ENCODE measurements at places on chromosomes 5 and 9.
A peak's percentile ranks its signal among the peaks of the same experiment; 100 is the strongest.

DNA sequence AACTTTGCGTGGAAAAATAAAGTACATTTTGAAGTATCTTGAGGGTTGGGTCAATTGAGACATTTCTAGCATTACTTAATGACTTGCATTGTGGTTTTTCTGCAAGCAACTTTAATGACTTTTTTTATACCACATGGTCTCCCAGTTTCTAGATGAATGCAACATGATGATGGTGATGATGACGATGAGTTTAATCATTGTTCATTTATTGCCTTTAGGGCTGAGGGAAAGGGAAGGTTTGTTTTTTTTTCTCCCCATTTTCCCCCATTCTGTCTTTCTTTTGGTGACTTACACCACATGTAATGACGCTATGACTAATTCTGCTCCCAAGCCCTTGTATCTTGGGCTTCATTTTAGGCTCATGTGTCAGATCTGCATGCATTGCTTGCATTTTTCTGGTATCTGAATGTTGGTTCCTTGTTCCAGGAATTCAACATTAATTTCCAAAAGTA lies 57.7 kb upstream of the NXNL2 start:
- DNase-seq, result peak; percentile 91

GRCh38 chr5:176161431-176161830 lies 76.8 kb upstream of the SIMC1 start:
- no peak for DNase-seq

- DNase-seq, result no peak
Measured at GRCh38 chr9:18260521-18260920, 213.4 kb upstream of the ADAMTSL1 start.

DNA sequence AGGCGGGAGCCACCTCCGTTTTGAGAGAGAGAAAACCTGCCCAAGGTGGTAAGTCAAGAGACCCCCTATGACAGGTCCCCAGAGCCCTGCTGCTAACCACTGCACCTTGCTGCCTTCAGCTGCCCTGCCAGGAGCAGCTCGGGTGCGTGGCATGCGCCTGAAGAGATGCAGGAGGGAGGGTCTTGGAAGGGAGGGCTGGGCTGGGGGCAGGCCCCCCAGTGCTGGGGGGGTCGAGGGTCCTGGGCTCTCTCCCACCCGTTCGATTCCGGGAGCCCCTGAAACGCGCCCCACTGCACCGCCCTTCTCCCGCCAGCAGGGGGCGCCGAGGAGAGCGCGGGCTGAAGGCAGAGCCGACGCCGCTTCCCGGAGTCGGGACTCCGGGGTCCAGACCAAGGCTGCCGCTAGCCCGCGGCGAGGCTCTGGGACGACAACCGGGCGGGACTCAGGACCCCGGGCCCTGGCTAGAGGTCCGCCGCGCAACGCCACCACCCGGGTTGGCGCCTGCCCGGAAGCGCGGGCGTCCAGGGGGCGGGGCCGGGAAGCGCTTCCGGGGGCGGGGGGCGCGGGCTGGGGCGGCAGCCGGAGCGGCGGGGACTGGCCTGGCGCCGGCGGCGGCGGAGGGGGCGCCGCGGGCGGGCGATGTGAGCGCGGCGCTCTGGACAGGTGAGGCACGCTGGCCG lies at the start of gene ZBTB34:
TSS of gene ZBTB34 (plus strand) at position 563 of the 680 bp plus-strand sequence. CDS start 18,761 bp downstream, outside the sequence.
- DNase-seq, result no peak

DNA sequence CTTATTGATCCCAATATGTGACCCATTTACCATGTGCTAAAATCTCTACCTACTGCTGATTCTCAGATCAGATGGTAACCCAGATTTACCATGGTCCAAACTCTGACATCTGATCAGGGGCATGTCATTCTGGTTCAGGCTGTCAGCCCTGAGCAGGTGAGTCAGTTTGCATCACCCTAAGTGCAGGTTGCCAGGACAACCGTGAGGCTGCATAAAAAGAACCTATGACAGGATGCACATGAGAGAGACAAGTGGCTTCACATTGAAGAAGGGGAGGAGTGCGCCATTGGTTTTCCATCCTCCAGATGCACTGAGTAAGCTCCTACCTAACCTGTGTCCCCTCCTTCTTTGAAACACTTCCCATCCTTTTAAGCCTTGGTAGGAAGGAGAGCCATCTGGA lies 801 bp upstream of the PRSS3 start:
- DNase-seq, result no peak

DNA sequence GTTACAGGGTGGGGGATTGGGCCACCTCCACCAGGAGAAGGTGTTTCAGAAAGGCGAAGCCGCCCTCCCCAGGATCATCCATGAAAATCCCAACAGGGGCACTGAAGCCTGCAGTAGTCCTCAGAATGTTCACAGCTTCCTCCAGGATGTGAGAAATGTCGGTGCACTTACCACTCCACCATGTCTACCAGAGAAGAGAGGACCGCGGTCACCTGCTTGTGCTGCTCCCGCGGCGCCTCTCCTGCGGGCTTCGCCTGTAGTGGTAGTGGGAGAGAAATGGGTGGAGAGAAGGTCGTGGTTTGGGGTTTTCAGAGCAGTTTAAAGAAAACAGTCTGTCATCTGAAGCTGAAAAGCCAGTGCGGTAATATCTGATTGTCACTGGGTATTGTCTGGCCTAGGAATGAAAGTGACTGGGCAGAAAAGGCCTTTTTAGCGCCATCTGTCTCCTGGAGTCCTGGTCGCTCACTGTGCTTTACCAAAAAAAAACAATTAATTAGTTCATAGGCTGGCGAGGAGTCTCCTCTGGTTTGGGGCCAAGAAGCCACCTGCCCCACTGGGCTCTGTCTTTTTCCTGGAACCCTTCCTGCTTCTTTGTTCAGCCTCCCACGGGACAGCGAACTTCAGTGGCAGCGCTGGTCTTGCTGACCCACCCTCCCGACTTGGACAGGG lies 23.0 kb upstream of the PPP1R26 start:
- DNase-seq, result no peak

DNA sequence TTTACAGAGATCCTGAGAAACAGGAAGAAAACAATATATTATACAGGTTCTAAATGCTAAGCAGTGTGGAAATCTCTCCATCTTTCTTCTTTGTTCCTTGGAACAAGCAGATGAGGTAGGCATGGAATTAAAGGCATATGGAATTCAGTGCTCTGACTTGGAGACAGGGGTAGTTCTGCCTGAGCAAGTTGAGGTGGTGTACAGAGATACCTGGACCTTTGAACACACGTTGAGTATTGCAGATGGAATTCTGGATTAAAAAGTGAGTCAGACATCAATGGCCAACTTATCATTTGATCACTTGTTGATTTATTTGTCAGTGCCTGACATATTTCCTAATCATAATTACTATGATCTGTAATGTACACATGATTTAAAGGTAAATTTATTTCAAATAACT lies 293.9 kb upstream of the IRX4 start:
- DNase-seq, result no peak

- no peak for DNase-seq
Measured at GRCh38 chr9:85715587-85715986, 26.2 kb downstream of the AGTPBP1 start.

DNA sequence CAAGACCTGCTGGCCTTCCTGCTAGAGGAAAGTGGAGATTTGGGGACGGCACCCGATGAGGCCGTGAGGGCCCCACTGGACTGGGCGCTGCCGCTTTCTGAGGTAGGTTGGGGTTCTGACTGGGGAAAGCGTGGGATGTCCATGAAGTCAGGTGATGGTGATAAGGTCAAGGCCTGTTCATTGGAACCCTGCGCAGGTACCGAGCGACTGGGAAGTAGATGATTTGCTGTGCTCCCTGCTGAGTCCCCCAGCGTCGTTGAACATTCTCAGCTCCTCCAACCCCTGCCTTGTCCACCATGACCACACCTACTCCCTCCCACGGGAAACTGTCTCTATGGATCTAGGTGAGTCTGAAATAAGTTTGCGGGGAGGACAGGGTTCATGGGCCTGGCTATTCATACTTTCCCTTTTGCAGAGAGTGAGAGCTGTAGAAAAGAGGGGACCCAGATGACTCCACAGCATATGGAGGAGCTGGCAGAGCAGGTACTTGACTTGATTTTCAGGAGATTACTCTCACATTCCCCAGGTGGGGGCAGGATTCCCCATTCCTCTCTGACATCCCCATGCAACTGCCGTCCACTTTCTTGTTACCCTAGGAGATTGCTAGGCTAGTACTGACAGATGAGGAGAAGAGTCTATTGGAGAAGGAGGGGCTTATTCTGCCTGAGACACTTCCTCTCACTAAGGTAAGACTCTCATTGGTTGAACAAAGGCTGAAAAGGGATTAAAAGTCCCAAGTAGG lies 505 bp downstream of the CREB3 start:
- no peak for DNase-seq

GRCh38 chr5:128538250-128539037 lies 399 bp upstream of the FBN2 start:
- peak; percentile 59 for DNase-seq

GRCh38 chr5:140571105-140571504 lies 6.5 kb downstream of the SLC35A4 start:
- DNase-seq, result no peak

- DNase-seq, result no peak
Measured at GRCh38 chr9:77808751-77809081, 160.6 kb upstream of the GNA14 start.

DNA sequence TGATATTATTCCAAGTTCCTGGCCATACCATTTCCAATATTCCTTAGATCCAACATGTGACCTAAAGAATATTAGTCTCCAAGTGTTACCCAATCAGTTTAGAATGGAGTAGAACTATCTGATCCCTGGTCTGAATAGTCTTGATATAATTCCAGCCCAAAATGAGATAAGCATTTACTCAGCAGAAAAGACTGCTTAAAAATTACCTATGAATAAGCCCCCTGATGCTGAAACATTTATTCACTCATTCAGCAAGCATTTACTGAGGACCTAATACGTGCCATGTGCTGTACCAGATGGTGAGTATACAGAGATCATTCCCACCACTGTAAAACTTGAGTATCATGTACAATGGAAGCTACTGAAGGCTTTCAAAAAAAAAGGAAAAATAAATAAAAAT lies 157.0 kb downstream of the FAM114A2 start:
- DNase-seq, result no peak

DNA sequence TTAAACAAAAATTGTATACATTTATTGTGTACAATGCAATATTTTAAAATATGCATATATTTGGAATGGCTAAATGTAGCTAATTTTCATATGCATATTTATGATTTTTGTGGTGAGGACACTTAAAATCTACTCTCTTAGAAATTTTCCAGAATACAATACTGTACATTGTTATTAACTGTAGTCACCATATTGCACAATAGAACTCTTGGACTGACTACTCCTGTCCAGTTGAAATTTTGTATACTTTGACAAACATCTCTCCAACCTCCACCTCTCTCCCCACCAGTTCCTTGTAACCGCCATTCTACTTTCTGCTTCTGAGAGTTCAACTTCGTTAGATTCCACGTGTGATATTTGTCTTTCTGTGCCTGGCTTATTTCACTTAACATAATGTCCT lies 49.2 kb upstream of the TAF11L2 start:
- DNase-seq, result no peak
